ENCODE measurements at places on chromosomes 1 and 21.

- no peak for DNase-seq
Observed at GRCh38 chr1:158007667-158008386, 14.4 kb downstream of the KIRREL1 start.

GRCh38 chr1:155569988-155570592, 7.5 kb upstream of the ASH1L start:
- DNase-seq = no peak

GRCh38 chr1:239833723-239834122, 258.0 kb upstream of the FMN2 start:
- no peak for DNase-seq

GRCh38 chr1:117796226-117796625, 133.2 kb downstream of the GDAP2 start:
- DNase-seq = no peak

DNA sequence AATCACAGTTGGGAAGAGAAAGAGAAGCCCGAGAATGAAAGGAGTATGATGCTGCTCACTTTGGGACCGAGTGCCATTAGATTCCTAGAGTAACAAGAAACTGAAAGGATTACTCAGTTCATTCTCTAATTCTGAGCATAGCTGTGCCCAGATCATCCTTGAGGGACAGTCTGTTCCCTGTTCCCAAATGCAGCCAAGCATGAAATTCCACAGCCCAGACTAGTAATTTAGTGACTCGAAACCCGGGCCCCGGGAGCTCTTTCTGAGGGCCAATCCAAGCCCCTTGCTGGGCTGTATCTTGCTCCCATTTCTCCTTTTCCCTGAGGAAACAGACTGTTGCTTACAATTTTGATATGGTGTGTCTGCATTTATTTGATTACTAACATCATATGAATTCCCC, 30.0 kb upstream of the ETS2 start:
- no peak for DNase-seq

DNA sequence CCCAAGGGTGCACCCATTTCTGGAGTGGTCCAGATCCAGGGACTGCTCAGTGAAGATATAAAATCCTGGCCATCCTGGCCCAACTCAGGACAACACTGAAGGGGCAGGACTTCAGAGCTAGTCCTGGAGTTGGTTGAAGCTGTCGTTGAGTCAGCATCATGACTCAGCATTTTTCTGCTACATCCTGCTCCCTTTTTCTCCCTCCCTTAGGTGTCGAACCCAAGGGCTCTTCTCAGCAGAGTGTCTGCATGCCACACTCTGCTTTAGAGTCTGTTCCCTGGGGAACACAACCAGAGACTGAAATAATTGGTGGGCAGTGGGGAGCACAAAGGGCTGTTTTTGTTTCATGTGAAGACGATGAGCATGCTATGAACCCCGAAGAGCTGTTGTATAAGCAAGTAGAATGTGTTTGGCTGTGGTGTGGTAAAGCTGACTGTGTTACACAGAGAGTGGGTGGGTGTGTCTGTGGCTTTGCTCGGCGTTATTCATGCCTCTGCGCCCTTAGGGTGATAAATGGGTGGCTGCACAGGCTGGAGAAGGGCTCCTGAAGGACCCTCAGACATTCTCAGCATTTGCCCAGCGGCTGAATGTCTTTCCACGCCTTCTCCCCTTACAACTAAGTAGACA, 167.2 kb downstream of the CYYR1 start:
- DNase-seq = no peak

DNA sequence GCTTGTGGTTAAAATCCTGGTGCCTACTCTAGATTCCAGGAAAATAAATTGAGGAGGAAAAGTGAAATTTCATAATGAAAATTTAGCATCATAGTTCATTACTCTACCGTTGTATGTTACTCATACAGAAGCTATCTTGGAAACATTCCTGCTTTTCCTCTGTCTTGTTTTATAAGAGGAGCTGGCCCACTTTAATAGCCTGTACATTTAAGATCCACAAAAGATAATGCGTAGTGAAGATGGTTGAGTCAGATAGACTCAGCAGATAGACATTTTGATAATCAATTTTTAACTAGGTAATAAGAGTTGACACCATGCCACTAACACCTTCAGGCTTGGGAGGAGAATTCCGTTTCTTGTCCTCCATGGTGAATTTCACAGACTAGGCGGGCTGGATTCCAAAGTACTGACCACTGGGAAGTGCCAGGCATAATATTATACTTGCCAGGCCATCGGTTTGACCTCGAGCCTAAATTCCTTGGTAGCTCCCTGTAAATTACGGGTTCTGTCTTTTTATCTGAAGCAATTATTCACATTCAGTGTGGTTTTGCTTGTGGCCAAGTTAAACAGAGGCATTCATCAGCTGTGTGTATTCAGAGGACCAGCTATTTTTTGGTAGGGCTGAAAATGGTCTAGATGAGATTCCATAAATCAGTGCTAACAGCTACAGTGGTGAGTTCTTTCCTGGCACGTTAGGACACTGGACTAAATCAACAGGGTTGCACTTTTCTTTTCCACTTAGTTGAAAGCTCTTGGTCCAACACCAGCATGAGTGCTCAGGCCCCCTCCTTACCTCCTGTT, 111.9 kb upstream of the KAZN start:
- DNase-seq = peak; percentile 50

DNA sequence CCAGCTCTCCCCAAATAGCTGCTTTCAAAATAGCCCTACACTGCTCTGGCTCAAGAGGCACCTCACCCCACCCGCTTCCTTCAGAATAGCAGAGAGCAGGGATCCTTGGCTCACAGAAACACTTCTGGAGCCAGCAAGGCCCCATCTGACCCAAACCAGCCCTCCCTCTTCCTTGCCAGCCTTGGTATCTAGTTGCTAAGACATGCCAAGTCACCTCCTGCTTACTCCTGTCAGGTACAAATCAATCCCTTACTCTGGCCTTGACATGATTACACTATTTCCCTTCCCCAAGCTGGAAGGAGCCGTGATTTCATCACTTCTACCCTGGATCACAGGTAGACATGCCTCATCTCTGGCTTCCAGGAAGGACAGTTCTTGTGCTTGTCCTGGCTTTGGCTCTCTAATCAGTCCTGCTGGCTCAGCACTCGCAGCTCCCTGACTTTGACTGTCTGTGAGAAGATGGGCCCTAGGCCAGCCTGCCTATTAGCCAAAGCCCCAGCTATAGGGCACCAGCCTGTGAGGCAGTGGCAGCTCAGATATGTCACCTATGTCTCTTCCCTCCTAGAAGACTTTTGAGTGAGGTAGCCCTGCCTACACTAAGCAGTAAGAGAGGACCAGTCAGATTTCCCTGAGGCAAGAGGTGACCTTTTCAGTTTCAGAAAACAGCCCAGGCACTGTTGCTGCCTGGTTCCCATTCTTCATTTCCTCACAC, 8.9 kb upstream of the MUTYH start:
- DNase-seq = no peak

GRCh38 chr1:93288558-93288957, 57.1 kb upstream of the DR1 start:
- DNase-seq = no peak

GRCh38 chr1:19308509-19308907, 3.4 kb downstream of the AKR7A2 start:
- no peak for DNase-seq

- no peak for DNase-seq
Observed at GRCh38 chr21:21039624-21040170, 41.5 kb downstream of the NCAM2 start.

DNA sequence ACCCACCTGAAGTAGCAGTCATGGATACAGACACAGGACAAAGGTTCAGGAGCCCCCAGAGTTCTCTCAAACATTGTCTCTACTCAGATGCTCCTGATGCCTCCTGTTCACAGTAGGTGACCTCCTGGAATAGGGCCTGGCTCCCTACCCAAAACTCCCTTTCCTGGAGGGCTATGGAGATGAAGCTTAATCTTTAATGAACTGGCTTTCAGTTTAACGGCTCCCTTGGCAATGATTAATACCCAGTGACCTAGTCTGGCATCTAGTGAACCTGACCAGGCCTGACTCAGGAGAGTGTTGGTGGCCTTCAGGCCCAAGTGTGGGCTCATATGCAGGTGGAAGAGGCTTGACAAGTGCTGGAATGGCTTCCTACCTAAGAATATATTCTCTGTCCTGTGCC, 65.2 kb upstream of the TRABD2B start:
- no peak for DNase-seq

DNA sequence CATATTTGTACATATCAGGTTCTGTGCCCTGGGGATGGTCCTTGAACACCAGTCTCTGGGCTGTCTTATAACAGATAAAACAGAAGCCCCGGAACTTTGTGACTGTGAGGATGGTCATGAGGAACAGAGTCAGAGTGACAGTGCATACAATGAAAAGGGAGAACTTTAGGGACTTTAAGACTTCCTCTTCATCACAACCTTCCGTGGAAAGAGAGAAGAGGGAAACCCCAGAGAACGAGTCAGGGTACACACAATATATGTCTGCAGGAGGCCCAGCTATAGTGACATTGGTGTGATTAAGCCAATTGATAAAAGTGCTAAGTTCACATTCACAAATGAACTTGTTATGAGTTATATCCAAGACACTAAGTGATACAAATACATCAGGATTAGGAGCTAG, 32.1 kb downstream of the TLR5 start:
- DNase-seq = no peak

DNA sequence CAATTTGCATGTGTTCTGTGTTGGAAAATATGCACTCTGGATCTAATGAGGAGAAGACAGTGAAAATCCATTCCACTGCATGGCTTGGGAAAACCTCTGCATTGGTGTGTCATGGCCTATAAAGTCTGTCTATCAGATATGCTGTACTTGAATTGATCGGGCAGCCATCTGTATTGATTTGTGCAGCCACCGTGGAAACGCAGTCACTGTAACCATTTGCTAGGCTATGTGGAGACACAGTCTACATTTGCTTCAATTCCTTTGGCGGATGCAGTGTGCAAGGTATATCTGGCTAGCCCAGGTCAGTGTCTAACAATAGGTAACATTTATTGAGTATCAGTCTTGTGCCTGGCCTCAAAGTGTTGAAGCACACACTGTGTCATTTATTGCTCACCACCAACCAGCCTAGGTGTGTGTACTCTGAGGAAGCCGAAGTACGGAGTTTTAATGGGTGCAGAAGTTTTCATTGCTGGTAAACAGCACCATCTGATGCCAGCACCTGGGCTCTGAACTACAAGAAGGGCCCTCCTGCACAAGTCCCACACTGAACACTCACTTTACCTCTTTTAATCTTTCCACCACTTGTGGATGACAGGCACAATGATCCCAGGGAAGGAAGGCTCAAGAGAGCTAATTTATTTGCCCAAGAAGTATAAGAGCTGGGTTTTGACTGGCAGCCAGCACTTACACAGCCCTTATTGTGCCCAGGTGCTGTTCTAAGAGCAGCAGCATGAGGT, 83.4 kb downstream of the DAB1 start:
- DNase-seq = no peak

DNA sequence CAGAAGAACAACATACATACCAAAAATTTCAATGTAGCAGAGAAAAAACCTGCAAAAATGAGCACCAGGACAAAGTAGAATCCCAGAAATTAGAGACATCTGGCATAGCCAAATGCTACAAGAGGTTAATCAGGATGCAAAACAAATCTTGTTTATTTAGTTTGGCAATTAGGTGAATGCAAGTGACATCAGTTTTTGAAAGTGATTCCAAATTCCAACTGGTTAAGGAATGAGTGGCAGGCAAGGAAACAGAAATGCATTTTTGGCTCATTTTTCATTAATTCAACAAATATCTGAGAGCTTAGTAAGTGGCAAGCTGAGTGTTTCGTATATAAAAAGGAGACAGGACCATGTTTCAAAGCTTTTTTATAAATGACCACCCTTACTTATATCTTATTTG, 21.3 kb downstream of the SCAF4 start:
- no peak for DNase-seq
